ENCODE measurements at places on chromosomes 11 and 22.
A peak's percentile ranks its signal among the peaks of the same experiment; 100 is the strongest.

DNA sequence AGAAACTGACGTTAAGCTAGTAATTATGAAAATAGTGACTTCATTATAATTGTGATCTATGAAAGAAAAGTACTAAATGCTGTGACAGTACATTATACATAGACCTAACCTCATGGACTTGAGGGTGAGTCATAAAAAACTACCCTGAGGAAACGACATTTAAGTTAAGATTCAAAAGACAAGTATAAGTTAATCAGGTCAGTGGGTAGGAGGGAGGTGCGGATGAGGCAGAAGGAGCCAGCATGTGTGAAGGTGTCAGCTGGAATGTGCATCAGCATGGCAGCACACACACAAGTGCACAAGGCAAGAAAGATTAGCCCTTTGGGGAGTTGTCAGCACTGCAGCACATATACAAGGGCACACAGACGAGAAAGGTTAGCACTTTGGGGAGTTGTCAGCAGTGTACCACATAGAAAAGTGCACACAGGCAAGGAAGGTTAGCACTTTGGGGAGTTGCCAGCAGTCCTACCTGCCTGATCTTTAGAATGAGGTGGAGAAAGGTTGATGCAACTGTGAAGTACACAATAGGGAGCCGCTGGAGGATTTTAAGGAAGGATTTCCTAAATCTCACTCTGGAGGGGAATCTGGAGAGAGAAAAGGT, 31.6 kb upstream of the CAVIN3 start:
- DNase-seq, result peak; percentile 21

GRCh38 chr11:8908099-8908498, 2.9 kb upstream of the AKIP1 start:
- DNase-seq, result no peak

DNA sequence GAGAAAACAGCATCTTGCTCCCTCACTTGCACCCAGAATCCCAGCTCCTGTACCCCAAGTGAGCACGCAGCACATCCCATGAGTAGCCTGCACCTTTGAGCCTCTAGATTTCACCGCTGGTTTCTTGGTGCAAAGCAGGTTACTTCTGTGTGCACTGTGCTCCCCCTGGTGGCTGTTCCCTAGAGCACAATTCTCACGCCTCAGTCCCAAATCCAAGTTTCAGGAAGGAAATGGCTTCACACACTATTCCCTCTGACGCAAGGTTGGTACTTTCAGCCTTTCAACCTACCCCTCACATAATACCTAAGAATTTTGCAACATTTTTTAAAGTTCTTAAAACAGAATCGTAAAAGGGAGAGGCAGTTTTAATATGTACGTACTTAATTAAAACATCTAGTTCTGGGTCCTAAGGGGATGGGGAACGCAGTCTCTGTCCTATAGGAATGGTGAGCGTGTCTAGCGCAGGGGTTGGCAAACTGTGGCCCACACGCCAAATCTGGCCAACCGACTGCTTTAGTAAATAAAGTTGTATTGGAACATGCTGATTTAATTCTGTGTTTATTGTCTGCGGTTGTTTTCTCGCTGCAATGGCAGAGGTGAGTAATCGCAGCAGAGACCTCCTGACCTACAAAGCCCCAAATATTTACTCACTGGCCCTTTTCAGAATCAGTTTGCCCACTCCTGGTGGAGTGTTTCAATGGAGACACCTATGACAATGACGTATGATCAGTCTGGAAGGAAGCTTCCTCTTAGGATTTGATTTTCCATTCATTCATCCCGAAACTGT, 27.5 kb downstream of the DHCR7 start:
- peak; percentile 53 for DNase-seq

GRCh38 chr11:67428052-67429001, at the start of gene RPS6KB2:
RPS6KB2 (plus strand) TSS chr11:67428494; CDS start chr11:67428546, 52 bp downstream.
- peak; percentile 98 for DNase-seq

GRCh38 chr11:21603886-21604285, 589.0 kb upstream of the ANO5 start:
- no peak for DNase-seq

GRCh38 chr11:91365986-91366585, 858.5 kb upstream of the FAT3 start:
- DNase-seq, result no peak

DNA sequence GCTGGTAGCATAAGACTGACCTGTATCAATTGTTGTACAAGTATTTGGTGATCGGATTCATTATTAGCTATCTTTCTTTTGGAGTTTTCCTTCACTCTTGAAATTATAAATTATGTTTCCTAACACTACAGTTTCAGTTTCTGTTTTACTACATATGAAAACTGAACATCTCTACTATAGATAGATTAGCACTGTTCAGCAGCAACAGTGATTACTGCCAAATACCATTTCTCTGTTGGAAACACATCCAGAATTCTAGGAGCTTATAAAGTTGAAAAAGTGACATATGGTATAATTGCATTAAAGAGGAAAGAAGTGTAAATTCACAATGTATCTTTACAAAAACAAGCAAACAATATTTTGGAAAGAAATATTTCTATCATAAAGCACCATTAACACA, 118.5 kb upstream of the GRIA4 start:
- no peak for DNase-seq

GRCh38 chr11:95904009-95904650, 19.8 kb downstream of the MTMR2 start:
- no peak for DNase-seq

DNA sequence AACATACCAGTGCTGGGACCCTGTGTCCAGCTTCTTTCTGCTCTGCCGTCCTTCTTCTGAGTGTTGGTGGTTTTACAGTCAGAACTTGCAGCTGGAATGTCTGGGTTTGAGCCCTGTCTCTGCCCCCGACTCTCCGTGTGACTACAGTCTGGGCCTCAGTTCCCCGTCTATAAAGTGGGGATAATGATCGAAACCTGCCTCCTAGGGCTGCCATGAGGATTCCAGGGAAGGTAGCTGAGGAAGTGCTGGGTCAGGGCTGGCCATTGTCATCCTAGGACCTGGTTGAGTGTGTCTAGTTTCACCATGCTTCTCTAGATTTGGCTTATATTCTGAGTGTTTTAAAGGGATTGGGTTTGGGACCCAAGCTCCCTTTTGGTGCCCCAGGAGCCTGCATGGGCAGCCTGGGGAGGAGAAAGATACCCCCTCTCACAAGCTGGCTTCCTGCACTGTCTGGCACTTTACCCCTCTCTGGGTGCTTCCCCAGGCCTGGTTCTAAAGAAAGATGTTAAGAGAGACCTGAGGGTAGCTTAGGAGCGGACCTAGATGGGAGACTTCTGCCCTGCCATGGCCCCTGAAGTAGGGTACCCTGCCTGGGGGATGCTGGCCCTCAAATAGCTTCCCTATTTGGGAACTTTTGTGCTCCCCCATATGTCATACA, 49.9 kb downstream of the TSPAN18 start:
- DNase-seq, result no peak

- DNase-seq, result no peak
Measured at GRCh38 chr11:74443071-74443864, 24.1 kb downstream of the KCNE3 start.

GRCh38 chr11:28142724-28143123, 34.5 kb downstream of the METTL15 start:
- no peak for DNase-seq

- DNase-seq, result no peak
Measured at GRCh38 chr11:115894176-115894575, 390.0 kb upstream of the CADM1 start.

- DNase-seq, result peak; percentile 59
Measured at GRCh38 chr11:88231894-88232482, 56.7 kb upstream of the RAB38 start.

- no peak for DNase-seq
Measured at GRCh38 chr11:10211470-10211869, 82.5 kb downstream of the SBF2 start.

DNA sequence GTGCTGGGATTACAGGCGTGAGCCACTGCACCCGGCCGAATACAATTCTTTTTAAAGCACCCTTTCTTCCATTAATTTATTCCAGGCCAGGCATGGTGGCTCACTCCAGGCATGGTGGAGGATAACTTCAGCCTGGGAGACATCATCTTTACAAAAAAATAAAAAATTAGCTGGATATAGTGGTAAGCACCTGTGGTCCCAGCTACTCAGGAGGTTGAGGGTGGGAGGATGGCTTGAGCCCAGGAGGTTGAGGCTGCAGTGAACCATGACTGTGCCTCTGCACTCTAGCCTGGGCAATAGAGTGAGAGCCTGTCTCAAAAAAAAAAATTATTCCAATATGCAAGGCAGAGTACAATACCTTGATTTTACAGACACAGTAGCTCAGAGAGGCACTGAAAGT, 11.4 kb downstream of the TAGLN start:
- DNase-seq, result no peak

- peak; percentile 1 for DNase-seq
Measured at GRCh38 chr11:79150966-79151365, 289.9 kb downstream of the TENM4 start.

GRCh38 chr22:40626851-40627250, 9.7 kb downstream of the MRTFA start:
- no peak for DNase-seq

DNA sequence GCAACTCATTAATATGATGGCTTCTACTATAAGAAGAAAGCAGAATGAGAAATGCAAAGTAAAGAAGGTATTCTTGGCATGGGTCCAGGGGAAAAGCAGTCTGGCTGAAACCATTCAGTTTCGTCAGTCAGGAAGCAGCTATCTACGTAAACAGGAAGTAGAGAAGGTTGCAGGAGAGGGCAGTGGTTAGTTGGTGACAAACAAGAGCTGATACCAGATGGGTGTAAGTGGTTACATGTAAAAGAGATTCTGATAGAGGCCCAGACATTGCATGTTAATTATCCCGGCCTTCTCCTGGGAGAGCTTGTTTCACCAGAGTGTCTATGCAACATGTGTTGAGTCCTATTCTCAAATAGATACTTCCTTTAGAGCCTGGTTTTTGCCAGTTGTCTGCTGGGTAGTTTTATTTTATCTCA, 58.4 kb upstream of the PSMA1 start:
- DNase-seq, result peak; percentile 47

GRCh38 chr11:75845324-75845723, 30.3 kb downstream of the UVRAG start:
- no peak for DNase-seq

GRCh38 chr11:17907046-17907445, 105.8 kb downstream of the SERGEF start:
- DNase-seq, result no peak

DNA sequence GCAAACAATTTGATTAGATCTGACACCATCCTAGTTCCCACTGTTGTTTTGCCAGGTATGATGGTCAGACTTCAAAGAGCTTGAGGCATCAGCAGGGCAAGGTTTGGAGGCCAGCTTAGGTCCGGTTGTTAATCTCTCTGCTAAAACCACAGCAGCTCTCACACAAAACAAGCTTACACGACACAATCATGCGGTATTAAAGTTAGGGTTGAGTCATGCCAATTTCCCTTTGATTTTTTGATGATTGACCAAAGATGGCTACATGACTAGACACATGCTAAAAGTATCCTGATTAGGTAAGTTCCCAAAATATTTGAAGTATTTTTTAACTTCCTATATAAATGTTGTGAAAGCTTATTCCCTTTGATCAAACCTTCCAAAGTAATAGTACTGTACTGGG, 145.9 kb downstream of the ELP4 start:
- peak; percentile 88 for DNase-seq

- no peak for DNase-seq
Measured at GRCh38 chr11:118370774-118371173, 11.4 kb downstream of the UBE4A start.

GRCh38 chr11:64249563-64250414, 1.5 kb upstream of the PLCB3 start:
- DNase-seq, result no peak

DNA sequence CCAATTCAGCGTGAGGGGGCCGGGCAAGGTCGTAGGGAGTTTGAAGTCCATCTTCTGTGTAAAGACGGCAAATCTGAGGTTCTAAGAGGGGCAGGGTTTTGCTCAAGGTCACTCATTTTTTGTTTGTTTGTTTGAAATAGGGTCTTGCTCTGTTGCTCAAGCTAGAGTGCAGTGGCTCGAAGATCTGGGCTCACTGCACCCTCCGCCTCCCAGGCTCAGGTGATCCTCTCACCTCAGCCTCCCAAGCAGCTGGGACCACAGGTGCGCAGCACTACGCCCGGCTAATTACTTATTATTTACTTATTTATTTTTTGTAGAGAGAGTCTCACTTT, 355 bp upstream of the AP1B1 start:
- no peak for DNase-seq

DNA sequence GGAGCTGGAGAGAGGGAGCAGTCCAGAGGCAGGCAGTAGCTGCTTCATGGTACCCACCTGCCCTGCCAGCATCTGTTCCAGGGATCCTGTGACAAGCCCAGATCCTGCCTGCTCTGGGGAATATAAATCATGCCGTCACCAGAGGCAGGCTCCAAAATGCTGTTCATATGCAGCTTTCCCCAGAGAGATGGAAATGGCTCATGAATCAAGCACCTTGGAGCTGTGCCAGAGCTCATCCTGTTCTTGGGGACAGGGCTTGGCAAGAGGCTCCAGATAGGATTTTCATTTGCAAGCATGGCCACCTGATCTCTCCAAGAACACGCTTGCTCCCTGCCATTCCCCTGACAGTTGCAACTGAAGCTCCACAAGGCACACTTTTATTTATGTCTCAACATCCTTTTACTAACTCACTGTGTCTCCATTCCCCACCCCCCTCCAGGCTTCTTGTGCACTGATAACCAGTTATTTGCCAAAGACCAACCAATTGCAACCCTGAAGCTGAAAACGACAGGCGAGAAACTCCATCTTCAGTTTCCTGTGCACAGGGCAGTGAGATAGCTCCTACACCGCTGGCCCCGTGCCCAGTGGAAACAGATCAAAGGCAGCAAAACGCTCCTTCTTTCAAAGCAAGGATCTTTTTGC, 115.8 kb upstream of the PITPNB start:
- DNase-seq, result peak; percentile 40

DNA sequence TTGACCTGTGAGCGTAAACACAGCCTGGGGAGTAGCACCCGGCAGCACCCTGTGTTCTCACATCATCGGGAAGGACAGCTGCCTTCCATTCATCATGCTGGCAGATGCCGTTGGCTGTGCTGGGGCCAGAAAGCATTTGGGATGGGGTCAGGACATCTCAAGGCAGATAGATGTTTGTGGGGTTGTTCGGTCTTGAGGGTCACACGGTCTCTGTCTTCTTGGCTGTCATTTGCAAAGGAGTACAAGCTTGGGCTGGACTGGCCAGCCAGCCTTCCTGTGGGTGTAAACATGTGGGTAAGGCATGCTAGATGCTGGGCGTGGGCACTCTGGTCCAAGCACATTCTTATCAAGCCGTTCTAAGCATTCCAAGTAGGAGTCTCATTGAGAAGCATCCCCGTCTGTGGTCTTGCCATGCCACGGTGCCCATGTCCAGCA, 81.4 kb downstream of the TBC1D22A start:
- DNase-seq, result peak; percentile 28

- no peak for DNase-seq
Measured at GRCh38 chr22:42281284-42281683, 10.8 kb upstream of the TCF20 start.

DNA sequence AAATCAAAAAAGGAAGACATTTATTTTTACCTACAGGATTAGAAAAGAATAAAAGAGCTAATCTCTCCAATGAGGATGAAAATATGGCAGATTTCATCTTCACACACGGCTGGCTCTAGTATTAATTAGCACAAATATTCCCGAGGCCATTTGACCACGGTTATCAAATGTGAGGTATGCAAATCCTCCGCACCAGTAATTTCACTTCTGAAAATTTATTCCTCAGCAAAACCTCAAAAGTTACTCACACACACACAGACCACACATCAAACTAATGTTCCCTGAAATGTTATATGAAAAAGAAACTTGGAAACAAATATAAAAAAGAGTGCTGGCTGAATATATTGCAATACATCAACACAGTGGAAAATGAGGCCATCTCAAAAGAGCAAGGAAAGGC, 32.8 kb downstream of the CELSR1 start:
- DNase-seq, result no peak

All from ELR (cell line).